ENCODE measurements at places on chromosomes 12 and 14.
A peak's percentile ranks its signal among the peaks of the same experiment; 100 is the strongest.

- DNase-seq, result no peak
These were observed 465.0 kb upstream of the SOX5 start for GRCh38 chr12:24414480-24414879.

GRCh38 chr12:129790331-129790730 is 113.5 kb downstream of the TMEM132D start:
- no peak for DNase-seq

DNA sequence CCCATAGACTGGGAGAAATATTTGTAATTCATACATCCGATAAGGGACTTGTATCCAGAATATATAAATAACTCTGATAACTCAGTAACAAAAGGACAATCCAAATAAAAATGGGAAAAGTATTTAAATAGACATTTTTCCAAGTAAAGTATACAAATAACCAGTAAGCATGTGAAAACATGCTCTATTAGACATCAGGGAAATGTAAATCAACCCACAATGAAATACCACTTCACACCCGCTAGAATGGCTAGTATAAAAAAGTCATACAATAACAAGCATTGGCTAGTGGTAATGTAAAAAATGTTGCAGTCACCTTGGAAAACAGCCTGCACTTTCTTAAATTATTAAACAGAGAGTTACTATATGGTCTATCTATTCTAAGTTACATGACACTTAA is 650.7 kb downstream of the C12orf50 start:
- no peak for DNase-seq

GRCh38 chr12:101552277-101552676 is 42.5 kb upstream of the MYBPC1 start:
- DNase-seq, result no peak

GRCh38 chr12:42758806-42759205 is 169.3 kb upstream of the PRICKLE1 start:
- no peak for DNase-seq

DNA sequence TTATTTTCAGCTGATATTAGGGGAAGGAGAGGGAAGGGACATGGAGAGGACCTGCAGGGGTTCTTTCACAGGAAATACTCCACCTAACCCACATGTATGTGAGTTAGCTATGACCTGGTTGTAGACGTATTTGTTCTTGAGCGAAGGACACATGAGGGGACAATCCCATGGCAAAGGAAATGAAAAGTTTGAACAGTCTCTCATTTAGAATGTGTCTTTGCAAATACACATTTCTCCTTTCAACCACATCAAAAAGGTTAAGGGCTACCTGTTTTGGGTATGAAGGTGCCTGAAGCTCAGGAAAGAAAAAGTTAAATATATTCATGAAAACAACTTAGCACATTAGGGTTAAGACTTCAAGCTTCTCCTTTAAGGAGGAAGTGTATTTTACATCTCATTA is 7.4 kb downstream of the PYGL start:
- no peak for DNase-seq

GRCh38 chr14:101876555-101876938 is 87.8 kb upstream of the DYNC1H1 start:
- DNase-seq, result peak; percentile 59

- DNase-seq, result no peak
These were observed 17.7 kb downstream of the DPF3 start for GRCh38 chr14:72876005-72876709.

- DNase-seq, result no peak
These were observed 1.3 kb downstream of the TRHDE start for GRCh38 chr12:72273499-72273837.

DNA sequence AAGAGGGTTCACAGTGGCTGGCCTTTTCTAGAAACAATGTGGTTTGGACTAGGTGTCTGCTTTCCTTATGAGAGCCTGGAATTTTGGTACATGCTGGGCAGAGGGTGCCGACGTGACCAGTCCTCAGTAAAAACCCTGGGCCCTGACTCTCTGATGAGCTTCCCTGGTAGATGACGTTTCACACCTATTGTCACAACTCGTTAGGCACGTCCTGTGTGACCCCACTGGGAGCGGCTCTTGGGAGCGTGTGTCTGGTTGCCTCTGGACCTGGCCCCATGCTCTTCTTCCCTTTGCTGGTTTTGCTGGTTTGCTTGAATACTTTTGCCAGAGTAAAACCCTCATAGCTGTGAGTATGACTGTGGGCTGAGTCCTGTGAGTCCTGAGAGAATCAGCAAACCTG is 136.9 kb downstream of the RIMBP2 start:
- DNase-seq, result no peak

DNA sequence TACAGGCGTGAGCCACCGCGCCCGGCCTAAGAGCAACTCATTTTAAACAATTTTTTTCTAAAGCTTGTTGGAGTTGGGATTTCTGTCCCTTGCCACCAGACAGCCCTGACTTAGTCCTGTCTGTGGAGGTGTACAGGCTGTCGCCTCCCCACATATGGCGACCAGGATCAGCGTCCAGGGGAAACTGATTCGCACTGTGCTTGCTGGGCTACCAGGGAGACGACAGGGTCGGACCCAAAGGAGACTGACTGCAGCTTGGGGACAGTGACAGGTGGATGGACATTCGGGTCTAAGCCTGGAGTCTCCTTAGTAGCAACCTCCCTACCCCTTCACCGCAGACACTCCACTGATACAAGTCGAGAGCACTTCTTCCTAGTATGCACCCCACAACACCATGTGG is 40.3 kb downstream of the TRAFD1 start:
- no peak for DNase-seq

GRCh38 chr14:61668282-61668681 is 27.0 kb upstream of the HIF1A start:
- no peak for DNase-seq

GRCh38 chr12:67173258-67173657 is 95.9 kb upstream of the CAND1 start:
- no peak for DNase-seq

DNA sequence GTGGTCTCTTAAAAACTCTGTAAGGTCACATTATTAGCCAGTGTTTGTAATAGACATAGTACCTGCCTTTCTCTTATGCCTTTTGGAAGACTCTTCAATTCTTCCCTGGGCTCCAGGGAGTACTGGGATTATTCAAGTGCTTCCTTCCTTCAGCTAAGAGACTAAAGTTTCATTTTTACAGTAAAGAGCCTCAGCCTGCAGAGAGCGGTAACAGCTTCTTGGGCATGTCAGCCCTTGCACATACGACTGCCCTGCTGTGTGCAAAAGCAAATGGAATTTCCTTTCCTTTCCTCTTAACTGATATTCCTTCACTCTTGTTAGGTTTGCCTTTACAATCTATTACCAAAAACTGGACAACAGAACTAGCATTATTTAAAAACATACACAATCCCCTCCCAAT is 32.9 kb upstream of the AMIGO2 start:
- no peak for DNase-seq

DNA sequence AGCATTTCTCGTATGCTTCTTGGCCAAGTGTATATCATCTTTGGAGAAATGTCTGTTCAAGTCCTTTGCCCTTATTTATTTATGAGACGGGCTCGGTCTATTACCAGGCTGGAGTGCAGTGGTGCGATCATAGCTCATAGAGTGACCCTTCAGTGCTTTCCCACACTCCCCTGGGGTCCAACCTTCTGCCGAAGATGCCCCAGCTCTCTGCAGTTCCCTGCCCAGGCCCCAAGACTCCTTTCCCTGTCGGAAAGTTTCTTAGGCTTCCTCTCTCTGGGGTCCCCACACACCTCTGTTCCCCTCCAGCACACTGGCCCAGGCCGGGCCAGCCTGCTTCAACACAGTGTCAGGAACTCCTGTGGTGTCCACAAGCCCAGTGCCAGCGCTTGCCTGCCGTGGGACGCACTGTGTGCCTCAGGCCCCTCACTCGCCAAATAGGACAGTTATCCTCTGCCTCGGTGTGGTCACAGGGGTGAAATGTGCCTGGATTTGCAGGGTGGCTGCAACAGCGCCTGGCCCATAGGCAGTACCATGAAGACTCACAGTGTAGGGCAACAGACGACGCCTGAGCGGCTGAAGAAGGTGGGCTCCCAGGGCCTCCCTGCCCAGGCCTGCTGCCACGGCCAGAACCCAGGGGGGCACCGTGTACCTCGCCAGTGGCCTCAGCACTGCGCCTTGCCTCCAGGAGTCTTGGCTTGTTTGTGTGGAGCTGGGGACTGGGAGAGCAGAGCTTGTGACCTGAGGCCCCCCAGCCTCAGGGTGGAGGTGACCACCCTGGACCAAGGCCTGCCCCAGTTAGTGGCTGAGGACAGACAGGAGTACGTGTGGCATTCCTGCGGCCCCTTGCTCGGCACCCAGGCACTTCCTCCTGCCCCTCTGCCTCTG is 4.9 kb upstream of the ASPG start:
- DNase-seq, result no peak

DNA sequence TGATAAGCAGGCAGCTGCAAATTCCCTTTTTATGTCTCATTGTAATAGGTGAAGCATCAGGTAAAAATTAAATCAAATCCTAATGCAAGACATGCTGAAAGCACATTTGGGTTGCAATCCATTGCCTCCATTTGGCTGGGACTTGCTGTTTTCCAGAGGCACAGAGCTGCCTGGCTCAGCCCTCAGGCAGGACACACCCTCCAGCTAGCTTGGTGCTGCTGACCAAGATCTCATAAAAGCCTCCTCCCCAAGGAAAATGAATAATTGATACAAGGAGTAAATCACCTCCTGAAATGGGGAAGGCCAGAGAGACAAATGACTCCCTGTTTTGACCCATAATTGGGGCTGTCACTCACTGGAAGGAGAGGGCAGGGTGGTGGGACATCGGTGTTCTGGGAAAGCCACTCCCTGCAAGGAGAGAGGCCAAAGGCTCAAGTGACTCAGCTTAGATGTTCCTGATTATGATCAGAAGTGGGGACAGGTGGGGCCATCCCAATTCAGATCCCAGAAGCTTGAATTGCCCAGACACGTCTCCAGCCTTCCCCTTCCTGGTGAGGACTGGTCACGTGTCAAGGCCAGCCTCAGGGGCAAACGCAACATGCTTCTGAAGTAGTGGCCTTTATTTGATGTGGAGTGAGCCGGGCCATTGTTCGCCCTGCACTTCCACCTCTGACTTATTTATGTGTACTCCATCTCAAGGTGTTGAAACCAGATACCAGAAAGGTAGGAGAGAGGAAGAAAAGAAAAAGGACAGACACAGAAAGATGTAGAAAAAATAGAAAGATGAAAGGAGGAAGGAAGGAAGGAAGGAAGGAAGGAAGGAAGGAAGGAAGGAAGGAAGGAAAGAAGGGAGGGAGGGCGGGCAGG is 773.7 kb downstream of the BCL11B start:
- no peak for DNase-seq

DNA sequence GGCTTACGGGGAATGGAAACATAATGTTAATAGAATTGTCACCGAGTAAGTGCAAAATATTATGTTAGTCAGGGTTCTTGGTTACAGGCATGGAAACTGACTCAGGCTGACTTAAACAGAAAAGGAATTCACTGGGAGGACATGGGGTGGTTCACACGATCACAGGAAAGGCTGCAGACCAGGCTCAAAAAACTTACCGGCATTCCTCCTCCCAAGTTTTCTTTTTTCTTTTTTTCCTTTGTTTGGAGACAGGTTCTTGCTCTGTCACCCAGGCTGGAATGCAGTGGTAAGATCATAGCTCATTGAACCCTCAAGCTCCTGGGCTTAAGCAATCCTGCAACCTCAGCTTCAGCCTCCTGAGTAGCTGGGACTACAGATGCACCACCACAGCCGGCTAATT is 11.9 kb upstream of the UBE2N start:
- DNase-seq, result no peak

GRCh38 chr12:75933101-75933500 is 98.5 kb downstream of the PHLDA1 start:
- no peak for DNase-seq

- DNase-seq, result no peak
These were observed 27.4 kb downstream of the PTPN11 start for GRCh38 chr12:112446008-112446725.

DNA sequence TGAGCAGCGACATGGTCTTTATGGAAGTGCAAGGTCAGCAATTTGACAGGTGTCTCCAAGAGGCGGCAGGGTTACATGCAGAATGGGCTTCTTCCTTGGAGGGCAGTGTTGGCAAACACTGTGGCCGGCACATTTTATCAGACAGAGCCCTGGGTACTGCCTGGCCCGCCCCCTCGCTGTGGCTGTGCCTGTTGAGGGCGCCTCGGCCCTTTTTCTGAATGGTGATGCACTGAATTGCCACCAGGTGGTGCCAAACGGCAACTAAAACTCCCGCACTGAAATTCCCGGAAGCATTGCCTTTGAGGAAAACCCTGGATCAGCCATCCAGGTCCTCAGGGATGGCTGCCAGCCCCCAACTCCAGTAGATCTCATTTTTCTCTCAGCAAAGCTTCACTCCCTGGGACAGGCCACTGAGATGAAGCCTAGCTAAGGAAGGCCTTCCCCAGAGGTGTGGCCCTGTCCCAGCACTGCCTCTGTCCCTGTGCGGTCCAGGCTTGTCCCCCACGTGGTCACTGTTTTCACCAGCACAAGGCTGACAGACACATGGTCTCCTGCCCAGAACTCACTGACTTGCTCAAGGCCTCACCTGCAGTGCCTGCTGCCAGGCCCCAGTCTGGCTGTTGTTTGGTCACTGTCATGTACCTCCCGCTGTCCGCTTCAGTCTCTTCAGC is 73.6 kb downstream of the TESC start:
- DNase-seq, result peak; percentile 49

GRCh38 chr12:47236109-47236714 is 156.5 kb upstream of the AMIGO2 start:
- no peak for DNase-seq

DNA sequence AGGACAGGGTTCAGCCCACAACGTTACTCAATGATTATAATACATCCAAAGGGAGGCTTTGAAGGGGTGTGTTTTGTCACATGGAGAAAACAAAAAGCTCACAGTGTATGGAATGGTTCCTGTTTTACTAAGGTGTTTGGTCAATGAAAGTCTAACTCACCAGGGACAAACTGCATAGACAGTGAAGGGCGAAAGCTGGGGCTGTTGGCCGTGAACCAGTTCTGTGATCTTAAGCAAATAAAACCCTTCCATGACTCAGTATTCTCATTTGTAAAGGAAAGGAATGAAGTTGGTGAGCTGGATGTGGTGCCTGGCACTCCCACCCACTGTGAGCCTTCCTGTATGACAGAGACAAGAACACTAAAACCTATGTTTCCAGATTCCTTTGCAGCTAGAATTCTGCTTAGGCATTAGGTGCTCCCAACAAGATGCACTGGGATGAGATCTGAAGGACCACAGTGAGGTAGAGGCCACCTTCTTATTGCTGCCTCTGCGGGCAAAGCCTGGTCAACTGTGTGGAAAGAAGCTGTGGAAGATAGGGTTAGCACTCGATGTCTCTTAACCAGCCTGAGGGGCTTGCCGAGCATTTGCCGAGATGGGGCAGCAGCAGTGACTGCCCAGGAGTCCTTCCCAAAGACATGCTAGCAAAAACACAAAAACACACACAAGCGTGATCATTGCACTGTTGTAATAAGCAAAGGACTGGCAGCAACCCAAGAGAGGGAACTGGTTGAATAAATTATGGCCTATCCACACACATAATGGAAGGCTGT is 48.5 kb downstream of the VCPKMT start:
- no peak for DNase-seq

Data from activated CD8-positive, alpha-beta memory T cell treated with anti-CD3 and anti-CD28 coated beads, Interleukin-2, amount 50 U/mL, for 4 hours (primary cell).